Inflammatory macrophage treated with lipopolysaccharide for 1 hour (primary cell): ENCODE measurements at places on chromosomes 11 and 22.

DNA sequence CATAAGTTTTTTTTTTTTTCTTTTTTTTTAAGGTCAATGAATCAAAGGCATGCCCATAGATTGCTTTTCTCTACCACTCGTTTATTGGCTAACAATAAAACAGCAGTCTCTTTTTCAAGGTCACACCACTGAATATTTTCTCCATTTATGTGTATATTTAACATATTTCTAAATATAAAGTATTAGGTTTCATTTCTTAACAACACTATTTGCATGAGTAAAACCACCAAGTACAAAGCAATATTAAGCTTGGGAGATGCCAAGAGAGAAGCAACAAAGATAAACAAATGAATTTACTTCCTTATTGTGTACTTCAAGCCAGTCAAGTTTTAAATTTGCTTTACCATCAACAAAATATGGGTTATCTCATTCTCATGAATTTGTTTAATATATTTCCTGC is 708.9 kb upstream of the CCDC179 start:
- DNase-seq = no peak

- no peak for DNase-seq
These were observed 418.5 kb upstream of the SYN3 start for GRCh38 chr22:33476716-33477115.

- DNase-seq = no peak
These were observed 14.9 kb downstream of the RAC2 start for GRCh38 chr22:37229012-37229804.

- DNase-seq = no peak
These were observed 99.3 kb downstream of the CWC15 start for GRCh38 chr11:94873916-94874540.

DNA sequence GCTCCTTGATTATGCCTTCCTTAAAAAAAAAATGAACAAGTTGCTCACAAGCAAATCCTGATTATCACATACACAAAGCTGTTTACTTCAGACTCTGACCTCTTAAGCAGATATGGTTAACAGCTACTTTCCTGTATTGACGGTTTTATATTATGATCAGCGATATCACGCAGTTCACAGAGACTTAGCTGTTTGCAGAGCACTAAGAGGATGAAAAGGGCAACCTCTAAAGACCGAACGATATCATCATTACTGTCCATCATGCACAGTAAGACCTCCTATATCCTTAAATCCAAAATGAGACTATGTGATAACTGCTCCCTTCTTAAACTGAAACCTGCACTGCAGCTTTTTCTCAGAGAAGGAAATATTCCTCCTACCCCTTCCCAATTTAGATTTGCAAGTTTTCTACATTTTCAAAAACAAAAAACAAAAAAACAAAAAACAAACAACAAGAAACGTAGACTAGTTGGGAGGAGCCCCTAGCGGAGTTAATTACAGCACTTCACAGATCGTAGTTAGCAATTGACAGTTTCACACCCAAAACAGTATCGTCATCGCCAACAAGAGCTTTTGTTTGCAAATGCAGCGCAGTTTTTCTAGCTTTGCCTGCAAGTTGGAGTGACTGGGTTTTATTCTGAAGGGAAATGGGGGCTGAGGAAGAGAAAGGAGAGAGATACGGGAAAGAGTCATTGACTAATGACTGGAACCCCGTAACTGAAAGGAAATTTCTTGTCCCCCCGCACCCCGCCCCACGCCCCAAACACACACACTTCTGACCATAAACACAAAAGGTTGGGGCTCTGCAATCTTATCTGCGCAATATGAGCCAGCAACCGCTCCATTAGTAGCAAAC is 1.2 kb downstream of the DDX6 start:
- peak; percentile 42 for DNase-seq

DNA sequence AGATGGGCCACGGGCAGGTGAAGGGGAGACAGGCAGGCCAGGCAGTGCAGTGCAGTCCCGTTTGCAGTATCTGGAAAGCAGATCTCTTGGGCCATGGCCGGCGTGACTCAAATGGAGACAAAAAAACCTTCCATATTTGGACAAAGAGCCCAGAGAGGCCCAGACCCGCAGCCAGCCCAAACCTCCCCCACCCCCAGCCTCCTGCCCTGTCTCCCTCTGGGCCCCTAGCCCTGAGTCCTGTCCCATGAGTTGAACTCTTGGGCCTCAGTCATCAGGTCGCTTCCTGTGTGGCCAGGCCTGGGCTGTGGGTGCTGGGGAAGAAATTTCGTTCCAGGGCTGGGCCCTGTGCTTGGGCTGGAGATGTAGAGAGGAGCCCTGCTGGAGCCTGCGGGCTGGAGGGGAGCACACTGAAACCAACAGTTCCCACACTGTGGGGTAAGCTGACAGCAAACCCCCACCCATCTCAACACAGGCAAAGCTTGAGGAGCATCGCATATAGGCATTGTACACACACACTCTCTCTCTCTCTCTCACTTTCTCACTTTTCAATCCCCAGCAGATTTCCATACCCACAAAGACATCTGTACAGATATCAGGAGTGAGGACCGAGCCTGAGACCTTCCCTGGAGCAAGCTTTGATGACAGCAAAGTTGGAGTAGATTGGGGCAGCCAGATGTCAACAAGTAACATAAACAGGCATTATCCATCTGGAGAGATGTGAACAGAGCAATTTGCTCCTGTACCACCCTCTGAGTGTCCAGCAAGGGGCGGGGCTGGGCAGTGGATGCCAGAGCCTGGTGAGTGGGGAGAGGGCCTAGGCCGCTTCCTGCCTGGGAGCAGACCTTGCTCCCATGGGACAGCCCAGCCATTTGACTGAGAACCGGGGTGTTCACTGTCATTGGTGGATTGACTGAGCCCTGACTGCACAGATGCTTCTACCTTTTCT is 17.2 kb downstream of the ARHGEF17 start:
- no peak for DNase-seq

DNA sequence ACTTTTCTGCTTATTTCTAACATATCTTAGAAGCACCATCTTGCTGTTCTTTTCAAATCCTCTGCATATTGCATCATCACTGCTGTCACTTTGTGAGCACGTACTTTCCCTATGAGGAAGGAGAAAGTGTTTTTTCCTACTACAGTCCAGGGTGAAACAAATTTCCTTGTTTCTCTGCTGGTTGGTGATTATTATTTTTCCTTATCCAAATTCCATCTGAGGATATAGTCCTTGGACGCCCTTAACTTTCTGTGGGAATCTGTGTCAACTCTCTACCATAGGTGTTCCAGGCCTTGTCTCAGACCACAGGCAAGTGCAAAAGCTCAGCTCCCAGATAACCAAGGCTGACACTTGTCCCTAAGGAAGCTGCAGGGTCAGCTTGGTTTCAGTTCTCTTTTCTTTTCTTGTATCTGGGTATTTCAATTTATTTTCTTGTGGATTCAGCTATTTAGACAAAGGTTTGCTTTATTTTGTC is 29.4 kb upstream of the LYVE1 start:
- DNase-seq = peak; percentile 66

DNA sequence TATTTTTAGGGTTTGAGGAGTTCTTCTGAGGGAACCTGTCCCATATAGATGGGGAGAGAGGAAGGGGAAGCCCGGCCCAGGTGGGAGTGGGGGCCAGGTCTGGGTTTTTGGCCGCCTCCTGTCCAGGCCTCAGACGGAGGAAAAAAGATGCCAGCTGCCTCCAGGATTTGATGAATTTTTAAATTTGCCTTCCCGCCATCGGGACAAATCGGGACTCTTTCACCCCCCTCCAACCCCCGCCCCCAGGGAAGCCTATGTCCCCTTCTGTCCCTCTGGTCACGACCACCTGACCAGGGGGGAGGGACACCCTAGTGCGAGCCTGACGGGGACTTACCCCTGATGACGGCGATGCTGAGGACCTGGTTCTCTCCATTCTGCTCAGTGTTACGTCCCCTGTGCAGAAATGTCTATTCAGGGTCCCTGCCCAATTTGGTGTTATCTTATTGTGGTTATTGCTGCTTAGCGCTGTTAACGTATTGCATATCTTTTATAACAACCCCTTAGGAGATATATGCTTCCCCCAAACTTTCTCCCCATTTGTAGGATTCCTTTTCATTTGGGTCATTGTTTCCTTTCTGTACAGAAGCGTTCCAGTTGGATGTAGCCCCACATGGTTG is 115.9 kb upstream of the GRK3 start:
- DNase-seq = no peak

GRCh38 chr11:30326906-30327305 is 4.0 kb downstream of the ARL14EP start:
- no peak for DNase-seq

DNA sequence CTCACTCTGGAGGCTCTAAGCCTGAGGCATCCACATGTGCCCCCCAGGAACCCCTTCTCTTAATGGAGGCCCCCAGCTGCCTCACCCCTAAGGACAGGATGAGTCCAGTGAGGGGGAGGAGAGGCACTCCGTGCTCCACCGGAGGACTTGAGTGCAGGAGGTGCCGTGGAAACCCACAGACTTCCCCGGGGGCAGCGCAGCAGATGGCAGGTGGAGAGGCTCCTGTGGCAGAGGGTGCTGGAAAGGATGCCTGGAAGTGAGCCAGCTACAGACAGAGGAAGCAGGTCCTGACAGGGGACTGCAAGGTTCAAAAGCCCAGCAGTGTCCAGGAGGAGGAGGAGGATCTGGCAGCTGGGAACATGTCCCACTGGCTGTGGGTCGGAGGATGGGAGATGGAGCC is 1384.0 kb downstream of the TBC1D22A start:
- DNase-seq = no peak

DNA sequence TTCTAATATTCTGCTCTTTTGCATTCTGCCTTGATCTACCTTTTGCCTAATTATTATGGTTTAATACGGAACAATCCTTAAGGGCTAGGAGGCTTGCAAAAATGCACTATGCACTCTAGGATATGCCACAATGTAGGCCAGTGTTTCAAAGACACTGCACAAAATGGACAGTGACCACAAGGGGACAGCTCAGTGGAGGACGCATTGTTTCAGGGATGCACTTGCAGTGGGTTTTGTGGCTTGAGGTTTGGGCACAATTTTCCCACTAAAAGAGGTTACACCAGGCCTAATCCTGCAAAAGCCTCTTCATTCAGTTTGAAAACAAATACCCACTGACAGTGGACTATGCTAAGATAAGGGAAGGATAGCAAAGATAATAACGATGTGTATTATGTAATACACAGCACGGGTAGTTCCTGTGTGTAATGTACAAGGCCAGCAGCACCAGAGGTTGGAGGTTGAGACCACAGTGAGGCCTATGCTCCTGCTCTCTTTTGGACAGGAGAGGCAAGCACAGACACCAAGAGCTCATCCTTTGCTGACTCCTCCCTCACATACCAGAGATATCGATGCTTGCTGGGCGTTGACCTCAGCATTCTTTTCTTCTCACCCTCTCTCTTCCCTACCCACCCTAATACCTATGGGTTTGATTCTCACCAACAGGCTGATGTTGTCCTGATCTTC is 12.7 kb downstream of the MAP6 start:
- no peak for DNase-seq

GRCh38 chr11:5631969-5632635 is 7.3 kb downstream of the TRIM34 start:
- DNase-seq = peak; percentile 51

DNA sequence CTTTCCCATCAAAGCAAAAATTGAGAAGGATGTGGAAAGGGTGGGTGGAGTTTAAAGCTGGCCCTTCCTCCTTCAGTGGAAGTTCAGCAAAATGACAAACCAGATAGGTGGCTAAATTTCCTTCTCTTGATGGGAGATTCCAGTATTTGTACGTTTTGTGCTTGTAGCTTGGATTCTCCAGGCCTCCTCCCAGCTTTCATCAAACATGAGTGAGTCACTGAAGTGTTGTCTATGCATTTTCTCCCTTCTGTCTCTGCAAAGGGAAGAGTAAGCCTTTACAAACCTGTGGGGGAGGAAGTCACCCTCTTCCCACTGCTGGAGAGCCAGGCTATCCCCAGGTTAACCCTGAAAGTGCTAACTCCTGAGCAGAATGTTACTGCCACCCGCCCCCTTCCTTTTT is 6.4 kb downstream of the MARK2 start:
- peak; percentile 99 for DNase-seq

DNA sequence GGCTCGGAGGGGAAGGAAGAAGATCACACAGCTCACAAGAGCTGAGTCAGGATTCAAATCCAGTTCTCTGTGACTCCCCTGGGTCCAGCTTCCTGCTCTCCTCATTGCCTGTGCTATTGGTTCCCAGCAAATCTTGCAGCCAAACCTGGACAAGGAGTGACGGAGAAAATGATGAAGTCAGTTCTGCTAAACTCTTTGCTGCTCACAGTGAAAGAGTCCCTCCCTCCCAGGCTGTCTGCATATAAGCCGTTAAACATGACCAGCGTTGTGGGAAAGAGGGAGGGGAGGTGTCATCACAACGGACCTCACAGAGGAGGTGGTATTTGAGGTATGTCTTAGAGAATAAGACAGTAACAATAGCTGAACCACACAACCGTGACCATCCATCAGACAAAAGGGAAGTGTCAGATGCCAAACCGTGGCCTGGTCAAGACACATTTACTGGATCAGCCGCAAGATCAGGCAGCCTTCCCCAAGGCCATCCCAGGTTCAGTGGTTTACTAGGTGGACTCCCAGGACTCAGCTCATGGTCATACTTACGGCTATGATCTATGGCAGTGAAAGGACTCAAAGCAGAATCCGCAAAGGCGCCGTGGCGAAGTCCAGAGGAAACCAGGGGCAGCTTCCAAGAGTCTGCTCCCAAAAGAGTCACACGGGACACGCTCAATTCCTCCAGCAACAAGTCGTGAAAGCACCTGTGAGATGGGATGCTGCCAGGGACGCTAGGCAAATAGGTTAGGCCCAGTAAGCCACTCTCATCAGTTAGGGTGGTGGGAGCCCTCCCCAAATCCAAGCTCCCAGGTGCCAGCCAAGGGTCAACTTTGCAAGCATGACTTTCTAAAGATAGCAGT is 2.8 kb upstream of the CYTH4 start:
- DNase-seq = no peak

GRCh38 chr22:38067028-38067415 is 9.8 kb downstream of the PICK1 start:
- no peak for DNase-seq

DNA sequence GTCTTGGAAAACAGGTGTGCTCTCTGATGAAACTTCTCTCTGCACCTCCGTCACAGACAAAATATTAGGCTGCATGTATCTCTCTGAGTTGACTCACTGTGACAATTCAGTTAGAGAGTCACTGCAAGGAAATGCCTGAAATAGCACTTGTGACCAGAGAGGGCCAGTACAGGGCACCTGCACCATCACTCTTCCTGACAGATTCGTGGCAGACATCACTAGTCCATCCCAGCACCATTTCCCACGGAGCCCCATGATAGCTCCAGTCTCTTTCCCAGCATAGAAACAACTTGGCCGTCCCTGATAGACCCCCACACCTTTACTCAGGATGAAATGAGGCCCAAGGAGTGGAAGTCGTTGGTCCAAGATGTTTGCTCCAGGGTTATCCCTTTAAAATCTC is 73.3 kb upstream of the ISX start:
- DNase-seq = no peak

- no peak for DNase-seq
These were observed 12.2 kb upstream of the TPST2 start for GRCh38 chr22:26602127-26602526.

GRCh38 chr11:65743681-65744025 is 23.1 kb upstream of the RNASEH2C start:
- no peak for DNase-seq

GRCh38 chr11:23540101-23540561 is 679.9 kb upstream of the CCDC179 start:
- DNase-seq = peak; percentile 52

GRCh38 chr11:55658608-55659007 is 3.4 kb upstream of the OR4C6 start:
- DNase-seq = no peak

- DNase-seq = no peak
These were observed 43.1 kb upstream of the PPARA start for GRCh38 chr22:46107089-46107664.

GRCh38 chr11:34182921-34183685 is 77.7 kb downstream of the NAT10 start:
- no peak for DNase-seq
